ENCODE measurements at places on chromosomes 1 and 21. TPM values are rescaled to one million over a fixed set of nuclear protein-coding genes. Genes with fewer than 3 reads are reported as not detected.

GRCh38 chr1:232687728-232688127 is 57.8 kb upstream of the SIPA1L2 start:
- DNase-seq = no peak

GRCh38 chr1:158059984-158060383 is 66.5 kb downstream of the KIRREL1 start:
- no peak for DNase-seq

GRCh38 chr1:201385299-201385891 is 7.9 kb upstream of the TNNT2 start:
- peak; percentile 54 for DNase-seq

DNA sequence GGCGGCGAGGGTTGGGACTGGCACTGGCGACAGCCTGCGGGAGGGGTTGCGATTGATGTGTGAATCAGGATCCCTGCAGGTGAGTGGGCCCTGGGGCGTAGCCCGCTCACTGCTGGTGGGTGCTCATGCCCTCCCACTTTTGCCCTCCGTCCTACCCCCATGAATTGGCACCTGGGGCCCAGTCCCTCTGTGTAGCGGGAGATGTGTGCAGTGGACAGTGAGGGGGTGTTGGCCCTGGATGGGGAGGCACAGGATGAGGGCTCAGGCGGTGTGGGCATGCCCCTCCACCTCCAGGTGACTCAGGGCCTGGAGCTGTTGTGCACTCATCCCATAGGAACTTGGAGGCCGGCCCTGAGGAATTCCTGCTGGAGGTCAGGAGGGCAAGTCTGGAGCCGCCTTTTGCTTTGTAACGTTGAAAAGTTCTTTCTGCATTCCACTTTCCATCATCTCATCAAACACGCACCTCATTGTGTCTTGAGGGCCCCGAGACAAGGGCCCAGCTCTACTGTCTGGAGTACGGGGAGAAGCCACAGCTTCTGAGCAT is 3.0 kb downstream of the PEAR1 start:
- DNase-seq = peak; percentile 88

DNA sequence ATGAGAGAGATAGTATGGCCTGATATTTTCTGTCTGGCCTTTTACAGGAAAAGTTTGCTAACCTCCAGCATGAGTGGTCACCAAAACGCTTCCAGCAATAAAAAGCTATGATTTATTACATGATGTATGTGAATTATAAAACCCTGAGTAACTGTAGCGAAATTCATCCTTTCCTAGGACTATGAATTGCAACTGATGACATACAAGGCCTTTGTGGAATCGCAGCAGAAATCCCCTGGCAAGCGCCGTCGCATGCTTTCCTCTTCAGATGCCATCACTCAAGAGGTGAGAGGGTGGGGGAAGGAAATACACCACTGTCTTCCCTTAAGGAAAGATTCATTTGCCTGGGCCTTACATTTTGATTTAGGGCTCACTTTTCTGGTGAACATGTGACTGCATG is 117.9 kb downstream of the MACF1 start:
- no peak for DNase-seq

- no peak for DNase-seq
Observed at GRCh38 chr1:159895286-159895685, 4.7 kb downstream of the CFAP45 start.

DNA sequence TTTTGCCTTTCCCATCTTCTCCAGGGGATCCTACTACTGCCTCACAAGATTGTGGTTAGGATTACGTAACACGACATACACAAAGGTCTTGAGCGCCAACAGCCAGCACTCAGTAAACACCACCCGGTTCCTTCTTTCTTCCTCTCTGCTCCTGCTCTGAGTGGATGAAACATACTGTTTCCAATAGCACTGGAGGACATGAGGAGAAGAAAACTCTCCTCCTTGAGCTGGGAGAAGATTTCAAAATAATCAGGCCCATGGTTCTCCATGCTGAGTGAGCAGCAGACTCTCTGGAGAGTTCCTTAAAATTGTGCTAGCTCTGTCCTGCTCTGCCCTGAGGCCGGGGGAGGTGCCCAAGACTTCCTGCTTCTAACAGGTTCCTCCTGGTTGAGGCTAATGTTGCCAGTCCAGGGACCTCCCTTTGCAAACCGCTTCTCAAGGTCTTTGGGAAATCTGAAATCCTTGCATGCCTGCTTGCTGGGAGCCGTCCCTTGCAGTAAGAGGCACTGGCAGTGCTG is 29.4 kb upstream of the MX1 start:
- peak; percentile 8 for DNase-seq

DNA sequence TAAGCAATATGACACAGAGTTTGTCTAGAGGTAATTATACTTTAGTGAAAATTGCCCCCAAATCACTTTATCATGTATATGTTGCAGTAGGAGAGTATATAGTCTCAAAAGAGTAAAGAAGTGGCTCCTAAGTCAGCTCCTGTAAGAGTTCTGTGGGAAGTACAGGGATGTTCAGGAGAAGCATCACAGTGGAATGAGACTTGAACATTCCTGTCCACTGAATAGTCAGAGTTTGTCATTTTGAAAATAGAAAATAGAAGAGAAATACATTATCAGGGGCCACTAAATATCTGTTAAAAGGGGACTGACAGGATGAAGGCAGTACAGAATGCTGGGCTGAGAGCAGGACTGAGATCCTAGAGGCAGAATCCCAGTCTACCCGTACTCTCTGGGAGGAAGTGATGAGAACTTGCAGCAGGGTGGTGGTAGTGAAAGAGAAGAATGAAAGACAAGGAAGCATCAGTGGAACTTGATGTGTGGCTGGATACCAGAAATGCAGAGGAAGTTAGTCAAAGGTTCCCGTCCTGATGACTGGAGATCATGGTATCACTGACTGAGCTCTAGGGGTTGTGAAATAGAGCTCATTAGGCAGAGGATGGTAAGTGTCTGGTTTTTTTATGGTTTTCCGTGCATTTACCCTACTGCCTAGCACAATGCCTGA is 153.4 kb downstream of the FMN2 start:
- DNase-seq = no peak

Gene HSD3B2
- not detected for total RNA-seq

Gene LCE1C
- 11.1 TPM for total RNA-seq

Gene OR1C1
- not detected for total RNA-seq

Gene OR2L13
- not detected for total RNA-seq
